Activated T-cell treated with anti-CD3 and anti-CD28 coated beads, Interleukin-2, amount 50 U/mL, for 72 hours (primary cell): ENCODE measurements at places on chromosomes 2 and 18. TPM values are rescaled to one million over a fixed set of nuclear protein-coding genes. Genes with fewer than 3 reads are reported as not detected.

GRCh38 chr18:24811950-24812681, 351.7 kb downstream of the HRH4 start:
- DNase-seq, result no peak

DNA sequence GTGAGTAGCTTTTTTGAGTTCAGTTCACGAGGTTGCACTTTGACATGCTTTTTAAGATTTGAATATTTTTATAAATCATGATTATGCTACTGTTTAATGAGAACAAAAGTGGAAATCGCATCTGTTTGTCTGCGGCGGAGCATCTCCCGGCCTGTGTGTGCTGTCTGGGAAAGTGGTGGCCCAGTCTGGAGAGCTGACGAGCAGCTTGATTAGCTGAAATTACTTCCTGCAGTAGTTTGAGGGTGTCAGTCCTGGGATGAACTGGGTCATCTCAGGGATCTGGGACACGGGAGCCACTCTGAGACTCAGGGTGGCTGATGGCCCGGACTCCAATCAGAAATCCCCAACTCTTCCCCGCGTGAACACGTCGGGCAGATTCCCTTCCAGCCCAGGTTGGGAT, 115.9 kb downstream of the KLHL29 start:
- no peak for DNase-seq

- no peak for DNase-seq
Observed at GRCh38 chr2:19355014-19355405, 3.4 kb downstream of the OSR1 start.

DNA sequence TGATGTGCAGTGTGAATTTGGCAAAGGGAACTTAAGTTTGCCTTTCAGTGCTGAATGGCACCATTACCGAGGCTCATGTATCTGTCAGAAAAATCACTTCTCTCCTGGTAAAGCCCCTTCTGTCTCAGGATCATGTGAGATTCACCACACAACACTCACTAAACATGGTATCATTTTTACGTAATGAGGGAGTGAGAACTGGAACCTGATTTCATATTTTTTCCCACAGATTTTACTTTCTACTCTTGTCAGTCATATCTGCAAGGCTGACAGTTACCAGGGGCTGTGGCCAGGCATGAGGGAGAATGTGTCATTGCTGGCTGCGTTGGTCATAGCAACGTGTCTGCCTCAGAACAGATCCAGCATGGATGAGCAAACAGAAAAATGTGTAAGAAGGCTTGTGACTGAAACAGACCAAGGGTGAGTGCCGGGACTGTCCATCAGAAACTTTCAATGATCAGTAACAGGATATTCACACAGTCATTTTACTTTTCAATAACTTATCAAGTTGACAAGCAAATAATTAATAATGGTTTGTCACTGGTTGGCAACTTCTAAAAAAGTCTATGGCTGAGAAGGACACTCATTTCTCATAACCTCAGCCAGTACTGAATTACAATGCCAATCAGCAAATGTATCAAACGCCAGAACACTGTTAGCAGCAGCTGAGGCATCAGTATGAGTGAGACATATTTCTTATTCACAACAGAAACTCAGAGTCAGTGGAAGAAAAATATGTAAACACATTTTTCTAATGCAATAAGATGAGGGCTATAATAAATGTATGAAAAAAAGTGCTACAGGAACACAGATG, 100.5 kb downstream of the CDC42EP3 start:
- DNase-seq, result peak; percentile 81

DNA sequence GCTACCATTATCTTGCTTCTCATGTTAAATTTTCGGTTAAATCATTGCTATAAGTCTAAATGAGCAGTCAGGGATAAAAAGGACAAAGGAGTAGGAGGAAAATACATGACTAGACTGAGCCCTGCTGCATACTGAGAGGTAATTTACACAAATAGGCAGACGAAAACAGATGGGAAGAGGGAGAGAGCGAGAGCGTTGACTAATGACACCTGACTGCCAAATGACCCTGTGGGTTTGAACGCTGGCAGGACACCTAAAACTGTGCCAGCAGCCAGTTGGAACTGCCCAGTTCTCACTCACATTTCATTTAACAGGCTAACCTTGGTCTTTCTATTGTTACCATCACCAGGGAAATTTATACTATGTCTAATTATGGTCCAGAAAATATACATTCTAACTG, 978.2 kb downstream of the CPS1 start:
- DNase-seq, result no peak

DNA sequence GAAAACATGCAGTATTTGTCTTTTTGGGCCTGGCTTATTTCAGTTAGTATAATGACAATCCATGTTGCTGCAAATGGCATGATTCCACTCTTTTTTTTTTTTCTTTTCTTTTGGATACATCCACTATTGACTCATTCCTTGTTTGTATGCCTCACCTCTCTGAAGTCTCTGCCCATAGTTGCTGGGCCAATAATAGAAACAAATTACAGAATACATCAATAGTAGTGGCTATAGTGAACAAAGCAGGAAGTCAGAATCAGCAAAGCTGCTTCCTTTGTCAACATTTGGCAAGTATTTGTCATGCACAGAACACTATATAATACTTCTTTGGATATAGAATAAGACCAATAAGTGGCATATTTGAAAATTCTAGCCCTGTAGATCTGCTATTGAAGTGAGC, 609.7 kb downstream of the STK39 start:
- no peak for DNase-seq

- no peak for DNase-seq
Observed at GRCh38 chr2:23504591-23504990, 119.6 kb downstream of the KLHL29 start.

DNA sequence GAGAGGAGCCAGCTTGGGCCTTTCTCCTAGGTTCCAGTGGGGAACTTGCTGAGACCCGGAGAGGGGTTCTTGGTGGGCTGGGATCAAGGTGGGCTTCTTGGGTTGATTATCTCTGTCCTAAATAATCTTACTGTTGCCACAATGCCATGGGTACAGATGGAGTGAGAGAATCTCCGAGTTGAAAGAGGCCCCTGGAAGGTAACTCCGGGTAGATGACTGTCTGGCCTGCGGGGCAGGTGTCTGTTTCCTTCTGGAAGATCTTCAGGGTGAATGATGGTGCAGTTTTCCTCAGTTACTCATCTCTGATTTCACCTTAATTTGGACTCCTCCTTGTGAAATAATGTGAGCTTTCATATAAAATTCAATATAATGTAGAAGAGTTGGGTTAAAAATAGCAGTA, 159.4 kb downstream of the ACTR3 start:
- no peak for DNase-seq

DNA sequence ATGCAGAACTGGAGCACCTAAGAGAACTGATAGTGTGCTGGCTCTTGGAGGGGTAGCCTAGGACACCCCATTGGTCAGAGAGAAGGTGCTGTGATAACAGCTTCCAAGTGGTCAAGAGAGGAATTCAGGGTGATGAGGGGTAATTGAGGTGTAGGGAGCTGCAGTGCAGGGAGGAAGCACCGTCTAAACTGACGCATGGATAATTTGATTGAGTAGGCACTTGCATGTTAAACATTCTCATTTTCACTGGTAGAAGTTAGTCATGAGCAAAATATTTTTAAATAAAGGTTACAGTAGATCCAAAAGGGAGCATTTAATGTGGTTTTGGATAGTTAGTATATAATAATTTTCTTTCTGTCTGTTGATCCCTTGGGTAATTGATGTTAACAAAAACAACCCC, 155.1 kb upstream of the TCF4 start:
- no peak for DNase-seq

- DNase-seq, result no peak
Observed at GRCh38 chr2:232335859-232336215, 42.7 kb upstream of the ALPP start.

- no peak for DNase-seq
Observed at GRCh38 chr2:230410861-230411569, 5.0 kb upstream of the SP100 start.

DNA sequence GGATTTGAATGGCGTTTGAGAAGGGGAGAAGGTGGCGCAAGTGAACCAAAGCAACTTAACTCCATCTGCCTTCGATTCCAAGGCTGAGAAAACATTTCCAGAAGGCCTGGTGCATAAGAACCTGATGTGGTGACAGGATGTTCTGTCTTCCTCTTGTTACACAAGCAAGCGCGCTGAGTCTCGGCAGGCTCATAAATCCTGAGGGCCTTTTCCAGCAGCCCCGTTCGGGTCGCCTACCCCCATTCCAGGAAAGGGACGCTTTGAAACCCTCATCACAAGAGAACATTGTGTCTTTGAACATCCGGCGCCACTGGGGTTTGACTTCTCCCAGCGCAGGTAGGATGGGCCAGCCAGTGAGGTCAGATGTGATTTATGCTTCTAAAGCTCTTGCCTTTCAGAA, 403.5 kb downstream of the SETBP1 start:
- DNase-seq, result no peak

GRCh38 chr2:238573065-238573778, 146.5 kb downstream of the ASB1 start:
- DNase-seq, result peak; percentile 23

DNA sequence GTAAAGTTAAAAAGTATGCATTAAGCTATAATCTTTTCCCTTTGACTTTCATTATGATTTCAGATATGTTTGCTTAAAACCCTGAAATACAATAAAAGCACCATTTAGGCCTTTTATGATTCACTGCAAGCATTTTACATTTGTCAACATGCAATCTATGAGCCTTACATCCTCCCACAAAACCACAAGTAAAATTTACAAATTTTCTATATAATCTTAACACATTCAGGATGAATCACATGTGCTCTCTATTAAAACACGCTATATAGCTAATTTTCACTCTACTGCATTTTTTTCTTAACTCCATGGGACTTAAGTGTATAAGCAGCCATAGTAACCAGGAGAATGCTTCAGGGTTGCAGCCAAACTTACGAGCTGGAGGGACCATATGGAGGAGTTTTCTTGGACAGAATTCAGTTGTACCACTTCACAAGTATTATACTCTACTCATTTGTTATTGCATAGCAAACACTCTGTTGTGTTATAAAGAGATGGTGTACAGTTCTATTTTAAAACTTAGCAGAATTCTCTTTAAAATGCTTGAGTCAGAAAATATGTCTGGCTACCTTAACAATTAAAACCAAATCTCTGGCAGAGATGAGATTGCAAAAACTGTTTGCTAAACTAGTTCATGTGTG, 293.2 kb downstream of the ALK start:
- no peak for DNase-seq

DNA sequence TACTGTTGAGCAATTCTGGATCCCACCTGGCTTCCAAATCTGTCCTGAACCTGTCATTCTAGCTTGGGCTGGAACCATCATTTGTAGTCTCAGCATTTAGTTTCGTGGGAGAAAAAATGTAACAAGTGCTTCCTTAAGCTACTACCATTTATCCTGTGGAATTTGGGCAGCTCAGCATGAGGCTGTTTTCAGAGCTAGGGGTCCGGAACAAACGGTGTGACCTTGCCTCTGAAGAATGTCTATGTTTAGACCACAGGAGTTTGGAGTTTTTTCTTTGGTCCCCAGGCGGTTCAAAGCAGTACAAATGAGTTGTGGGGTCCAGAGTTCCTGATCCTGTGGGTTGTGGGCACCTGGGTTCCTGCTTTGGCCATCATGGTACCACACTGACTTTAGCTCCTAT, 59.1 kb upstream of the TMEM178A start:
- DNase-seq, result no peak

GRCh38 chr2:75367401-75367800, 168.1 kb upstream of the TACR1 start:
- DNase-seq, result no peak

Gene HK2
- 31.2 TPM for total RNA-seq

Gene SNED1
- 4.1 TPM for total RNA-seq

Gene NIF3L1
- total RNA-seq, result 44.9 TPM

Gene TTN
- total RNA-seq, result 6.9 TPM

Gene LYPD6B
- not detected for total RNA-seq

Gene CFC1
- total RNA-seq, result not detected

Gene VAMP8
- total RNA-seq, result 85.0 TPM

Gene SCG2
- not detected for total RNA-seq

Gene MAPK4
- total RNA-seq, result not detected

Gene HOXD3
- total RNA-seq, result not detected

Gene ALPP
- total RNA-seq, result not detected
